Endothelial cell (in vitro differentiated cells): ENCODE measurements at places on chromosomes 7 and 10.

DNA sequence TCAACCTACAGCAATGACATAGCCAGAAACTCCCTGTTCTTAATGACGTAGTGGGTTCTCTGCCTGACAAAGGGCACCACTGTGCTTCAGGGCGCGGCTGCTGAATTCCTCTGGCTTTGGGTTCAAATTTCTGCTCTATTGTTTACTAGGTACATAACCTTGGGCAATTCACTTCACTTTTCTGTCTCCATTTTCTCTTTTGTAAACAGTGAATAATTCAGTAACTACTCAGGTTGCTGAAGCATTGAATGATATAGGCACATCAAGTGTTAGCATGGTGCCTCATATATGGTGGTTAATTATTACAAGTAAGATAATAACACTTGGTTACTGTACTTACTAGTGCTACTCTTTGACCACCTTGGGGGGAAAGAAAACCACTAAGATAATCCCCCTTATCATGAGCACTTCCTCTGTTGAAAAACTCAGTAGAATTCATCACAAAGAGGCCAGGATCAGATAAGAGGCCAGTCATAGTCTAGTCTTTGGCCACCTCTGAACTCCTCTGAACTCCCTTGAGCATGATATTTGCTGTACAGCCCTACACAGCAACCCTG lies 92.0 kb upstream of the AHR start:
- no peak for DNase-seq

DNA sequence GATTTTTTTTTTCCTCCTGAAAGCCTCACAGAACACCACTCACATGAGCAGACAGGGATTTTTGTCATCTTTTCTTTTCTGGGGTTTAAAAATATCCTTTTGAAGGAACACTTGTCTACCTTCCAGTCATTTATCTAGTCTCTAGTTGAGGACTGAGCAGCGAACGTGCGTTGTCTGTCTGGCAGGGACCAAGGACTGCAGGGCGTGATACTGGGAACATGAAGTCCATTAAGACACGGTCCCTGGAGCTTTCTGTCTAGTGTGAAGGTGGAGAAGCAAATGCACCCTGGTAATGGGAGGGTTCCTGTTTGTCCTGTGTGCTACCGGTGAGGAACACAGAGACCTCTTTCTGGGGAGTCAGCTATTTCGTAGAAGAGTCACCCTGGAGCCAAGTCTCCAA lies 207.4 kb downstream of the TMEM178B start:
- no peak for DNase-seq

DNA sequence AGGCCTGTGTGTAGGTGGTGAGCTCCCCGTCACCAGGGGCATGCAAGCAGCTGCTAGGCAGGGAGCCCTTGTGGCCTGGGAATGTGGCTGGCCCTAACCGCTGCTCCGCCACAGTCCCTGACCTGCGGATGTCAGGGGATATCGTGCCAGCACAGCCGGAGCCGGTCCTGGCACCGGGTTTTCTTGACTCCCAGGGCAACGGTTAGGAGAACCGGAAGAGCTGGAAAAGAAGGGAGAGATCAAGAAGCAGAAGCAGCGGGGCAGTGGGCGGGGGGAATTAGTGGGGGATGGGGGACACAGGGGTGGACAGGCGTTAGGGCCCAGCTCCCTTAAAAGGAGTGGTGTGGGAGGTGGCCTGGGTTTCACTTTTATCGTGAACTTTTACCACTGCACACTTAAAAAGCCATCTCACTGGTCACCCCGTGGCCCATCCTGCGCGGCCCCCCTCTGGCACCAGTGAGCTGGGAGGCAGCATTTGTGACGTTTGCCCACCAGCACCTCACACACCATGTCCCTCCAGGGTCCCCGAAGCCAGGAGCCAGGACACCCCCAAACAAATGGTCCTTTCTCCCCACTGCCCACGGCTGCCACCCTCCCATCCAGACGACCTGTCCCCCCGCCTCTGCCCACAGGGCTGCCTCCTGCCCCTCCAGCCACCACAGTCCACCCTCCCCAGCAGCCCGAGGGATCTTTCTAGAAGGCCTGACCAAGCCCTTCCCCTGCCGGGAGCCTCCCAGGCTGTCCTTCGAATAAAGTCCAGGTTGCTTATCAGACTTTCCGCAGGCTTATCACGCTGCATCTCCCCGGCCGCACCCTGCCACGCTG lies 1.8 kb upstream of the MICALL2 start:
- DNase-seq, result no peak

GRCh38 chr10:43648398-43649184 lies at the start of gene ZNF32:
Gene ZNF32, minus strand, starts transcription at chr10:43648881. Its CDS starts 2,748 bp downstream, at chr10:43646133.
- DNase-seq, result peak; percentile 83

GRCh38 chr7:2882111-2882510 lies 38.0 kb upstream of the GNA12 start:
- no peak for DNase-seq

DNA sequence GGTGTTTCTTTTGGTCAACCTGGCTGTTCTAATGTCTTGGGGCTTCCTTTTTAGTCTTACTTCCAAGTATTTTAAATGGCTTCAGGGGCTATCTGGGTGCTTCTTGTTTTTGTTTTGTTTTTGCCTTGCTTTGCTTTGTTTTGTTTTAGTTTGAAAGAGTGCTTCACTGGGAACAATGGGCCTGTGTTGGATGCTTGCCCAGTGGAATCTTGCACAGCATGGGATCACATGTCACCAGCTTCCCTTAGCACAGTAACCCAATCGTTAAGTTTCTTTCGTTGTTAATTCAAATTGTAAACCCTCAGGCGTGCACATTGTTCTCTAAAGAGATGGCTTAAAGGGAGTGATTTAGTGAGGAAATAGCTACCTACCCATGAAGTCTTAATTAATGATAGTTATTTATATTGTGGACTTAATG lies 8.9 kb downstream of the COL17A1 start:
- no peak for DNase-seq

GRCh38 chr7:127119517-127119916 lies 133.2 kb downstream of the GRM8 start:
- DNase-seq, result no peak

GRCh38 chr7:119665796-119666195 lies 607.2 kb upstream of the KCND2 start:
- DNase-seq, result no peak

DNA sequence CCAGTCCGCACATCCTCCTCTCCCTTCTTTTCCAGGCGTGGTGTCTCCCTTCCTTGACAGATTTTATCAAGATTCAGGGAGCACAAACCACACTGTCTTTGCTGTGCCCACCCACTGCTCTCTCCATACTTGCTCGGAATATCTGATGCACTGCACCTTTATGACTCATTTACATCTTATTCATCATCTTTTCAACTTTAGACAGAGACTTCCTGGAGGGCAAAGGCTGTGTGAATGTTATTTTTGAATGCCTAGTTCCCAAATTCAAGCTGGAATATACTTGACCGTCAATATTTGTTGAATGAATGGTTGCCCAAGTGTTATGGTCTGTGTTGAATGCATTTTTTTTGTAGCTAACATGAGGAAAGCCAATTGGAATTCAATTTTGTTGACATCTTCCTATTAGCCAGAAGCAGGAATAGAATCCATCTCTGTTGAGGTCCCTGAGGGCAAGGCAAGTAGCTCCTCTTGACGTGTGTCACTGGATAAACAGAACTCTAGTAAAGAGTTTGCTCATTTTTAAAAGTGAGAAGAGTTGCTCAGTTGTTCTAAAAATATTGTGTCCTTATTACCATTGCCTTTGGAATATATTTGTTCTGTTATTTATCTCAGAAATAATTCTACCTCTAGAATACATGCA lies 95.0 kb downstream of the KLF6 start:
- DNase-seq, result no peak

- no peak for DNase-seq
Observed at GRCh38 chr7:1200045-1200444, 32.6 kb upstream of the UNCX start.

DNA sequence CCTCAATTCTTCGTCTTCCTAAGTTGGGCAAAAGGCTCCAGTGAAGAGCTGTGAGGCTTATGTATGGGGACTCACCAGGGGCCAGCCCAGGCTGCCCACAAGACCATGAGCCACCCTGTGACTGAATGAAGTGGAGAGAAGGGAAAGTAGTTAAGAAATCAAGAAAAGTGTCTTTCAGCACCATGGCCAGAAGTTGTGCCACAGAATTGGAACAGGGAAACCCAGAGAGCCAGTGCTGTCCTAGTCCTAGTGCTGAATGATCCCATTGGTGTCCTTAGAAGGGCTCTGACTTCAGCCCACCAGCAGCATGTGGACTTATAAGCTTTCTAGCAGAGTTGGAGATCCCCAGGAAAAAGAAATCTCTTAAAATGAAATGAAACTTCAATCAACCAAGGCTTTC lies 37.0 kb upstream of the CCSER2 start:
- DNase-seq, result peak; percentile 43

- DNase-seq, result no peak
Observed at GRCh38 chr7:105268511-105269392, 120.0 kb downstream of the SRPK2 start.

GRCh38 chr7:7207876-7208275 lies 25.5 kb downstream of the C1GALT1 start:
- DNase-seq, result no peak

- DNase-seq, result no peak
Observed at GRCh38 chr10:61978965-61979364, 77.5 kb downstream of the ARID5B start.

DNA sequence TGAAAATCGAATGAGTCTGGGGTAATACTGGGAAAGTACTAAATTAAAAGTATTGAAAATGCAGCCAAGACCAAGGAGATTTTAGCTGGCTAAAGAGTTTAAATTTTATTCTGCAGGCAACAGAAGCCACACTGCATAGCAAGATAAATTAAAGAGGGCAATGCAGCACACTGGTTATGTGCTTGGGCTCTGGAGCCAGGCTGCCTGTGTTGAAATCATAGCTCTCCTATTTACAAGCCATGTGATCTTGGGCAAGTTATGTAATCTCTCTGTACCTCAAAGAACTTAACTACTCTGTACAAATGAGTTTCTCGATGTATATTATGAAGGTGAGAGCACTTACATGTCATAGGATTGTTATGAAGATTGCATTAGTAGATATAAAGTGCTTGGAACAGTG lies 9.9 kb downstream of the SLC25A13 start:
- DNase-seq, result no peak

GRCh38 chr7:149195180-149196150 lies at the start of gene ZNF282:
Gene ZNF282, plus strand, starts transcription at chr7:149195546. Its CDS starts 44 bp downstream, at chr7:149195590.
- DNase-seq, result peak; percentile 89

- no peak for DNase-seq
Observed at GRCh38 chr10:2118201-2118600, 380.9 kb upstream of the ADARB2 start.

- no peak for DNase-seq
Observed at GRCh38 chr10:90276894-90277475, 575.6 kb downstream of the KIF20B start.

DNA sequence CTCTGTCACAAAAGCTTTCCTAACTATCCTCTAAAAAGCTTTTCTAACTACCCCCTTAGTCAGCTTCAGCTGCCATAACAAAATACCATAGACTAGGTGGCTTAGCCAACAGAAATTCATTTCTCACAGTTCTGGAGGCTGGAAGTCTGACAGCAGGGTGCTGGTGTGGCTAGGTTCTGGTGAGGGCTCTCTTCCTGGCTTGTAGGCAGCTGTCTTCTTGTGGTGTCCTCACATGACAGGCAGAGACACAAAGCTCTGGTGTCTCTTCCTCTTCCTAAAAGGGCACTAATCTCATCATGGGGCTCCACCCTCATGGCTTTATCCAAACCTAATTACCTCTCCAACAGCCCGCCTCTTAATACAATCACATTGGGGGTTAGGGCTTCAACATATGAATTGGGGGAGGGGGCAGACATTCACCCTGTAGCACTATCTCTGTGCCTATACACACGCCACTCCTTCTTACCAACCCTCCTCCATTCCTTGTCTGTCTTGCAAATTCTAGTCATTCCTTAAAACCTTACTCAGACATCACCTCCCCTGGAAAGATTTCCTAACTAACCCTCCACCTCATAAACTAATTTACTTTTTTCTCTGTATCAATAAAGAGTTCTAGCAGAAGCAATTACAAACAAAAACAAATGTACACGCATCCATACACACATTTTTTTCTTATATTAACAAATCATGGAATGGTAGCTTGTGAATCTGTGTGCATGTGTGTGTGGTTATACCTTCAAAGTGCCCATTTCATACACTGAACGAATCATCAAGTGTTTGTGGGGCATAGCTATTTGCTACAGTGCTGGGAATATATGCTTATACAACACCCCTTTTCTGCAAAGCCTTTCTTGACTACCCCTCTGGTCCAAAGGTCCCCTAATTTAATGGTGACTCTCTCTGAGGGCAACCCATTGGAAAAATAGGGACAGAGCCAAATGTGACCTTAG lies 26.4 kb downstream of the RHOBTB1 start:
- no peak for DNase-seq

- no peak for DNase-seq
Observed at GRCh38 chr10:71968553-71969474, 4.6 kb downstream of the CHST3 start.

GRCh38 chr10:44939691-44940401 lies 19.8 kb upstream of the RASSF4 start:
- DNase-seq, result no peak

DNA sequence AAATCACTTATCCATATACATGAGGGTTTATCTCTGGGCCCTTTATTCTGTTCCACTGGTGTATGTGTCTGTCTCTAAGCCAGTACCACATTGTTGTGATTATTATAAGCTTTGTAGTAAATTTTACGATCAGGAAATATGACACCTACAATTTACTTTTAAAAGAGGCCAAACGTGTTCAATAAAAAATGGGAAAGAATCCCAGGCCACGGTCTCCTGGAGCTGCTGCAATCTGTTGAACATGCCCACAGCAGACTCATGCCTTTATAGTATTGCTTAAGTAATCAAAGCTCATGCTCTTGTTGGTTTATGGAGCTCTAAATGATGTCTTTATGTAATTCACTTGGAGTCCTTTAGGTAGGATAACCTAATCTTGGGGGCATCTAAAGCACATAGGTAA lies 273.0 kb downstream of the ZMYND11 start:
- DNase-seq, result no peak

- no peak for DNase-seq
Observed at GRCh38 chr7:73423519-73424488, 9.8 kb upstream of the FZD9 start.
